ENCODE measurements at places on chromosomes 3 and 15. TPM values are rescaled to one million over a fixed set of nuclear protein-coding genes. Genes with fewer than 3 reads are reported as not detected.

- no peak for DNase-seq
These were observed 24.3 kb downstream of the VIPR1 start for GRCh38 chr3:42526616-42527367.

- no peak for DNase-seq
These were observed 76.5 kb downstream of the NUP210 start for GRCh38 chr3:13343601-13344000.

DNA sequence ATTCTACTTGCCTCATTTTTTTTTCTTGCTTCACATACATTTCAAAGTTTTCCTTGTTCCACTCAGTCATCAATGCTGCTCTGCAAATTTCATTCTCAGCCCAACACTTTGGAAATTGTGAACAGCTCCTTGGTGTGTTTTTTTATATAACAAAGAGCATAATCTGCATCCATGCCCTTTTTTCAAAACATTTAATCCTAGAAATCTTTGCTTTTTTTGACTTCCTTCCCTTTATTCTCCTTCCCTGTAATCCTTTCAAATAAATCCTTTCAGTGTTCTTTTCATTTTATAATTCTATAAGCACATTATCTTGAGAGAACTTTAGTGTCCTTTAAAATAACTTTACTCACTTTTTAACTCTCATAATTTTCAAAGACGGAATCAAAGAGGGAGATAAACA lies 1150.8 kb downstream of the SI start:
- no peak for DNase-seq

DNA sequence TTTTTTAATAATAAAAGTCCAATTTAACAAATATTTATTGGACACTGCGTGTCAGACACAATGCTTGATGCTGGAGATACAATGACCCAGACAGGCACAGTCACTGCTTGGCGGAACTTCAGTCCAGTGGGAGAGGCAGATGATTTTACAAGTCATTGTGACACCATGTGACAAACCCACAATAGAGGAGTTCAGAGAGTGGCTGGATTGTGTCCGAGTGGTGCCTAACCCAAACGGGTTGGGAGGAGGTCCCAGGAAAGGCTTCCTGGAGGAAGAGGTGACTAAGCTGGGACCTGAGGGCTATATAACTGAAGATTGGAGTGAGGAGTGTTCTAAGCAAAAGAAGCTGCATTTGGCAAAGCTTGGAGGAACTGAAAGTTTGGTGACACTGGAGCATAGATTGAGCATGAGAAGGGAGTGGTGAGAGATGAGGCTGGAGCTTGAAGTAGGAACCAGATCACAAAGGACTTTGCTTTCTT lies 41.4 kb downstream of the CRTC3 start:
- no peak for DNase-seq

DNA sequence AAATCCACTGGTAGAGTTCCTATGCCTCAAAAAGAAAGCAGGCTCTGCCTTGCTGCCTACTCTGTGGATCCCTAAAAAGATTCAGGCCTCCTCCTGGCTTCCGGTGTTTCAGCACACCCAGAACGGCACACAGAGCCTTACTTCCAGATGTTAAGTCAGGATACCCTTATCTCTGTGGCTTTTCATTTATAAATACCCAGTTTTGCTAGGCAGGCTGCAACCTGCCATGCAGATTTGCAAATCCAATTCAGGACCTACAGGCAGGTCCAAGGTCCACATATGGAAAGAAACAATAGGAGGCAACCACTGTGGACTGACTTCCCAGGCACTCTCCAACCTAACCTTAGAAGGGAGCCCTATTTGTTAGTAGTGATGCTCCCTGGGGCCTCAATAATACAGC lies 30.7 kb downstream of the EFL1 start:
- no peak for DNase-seq

DNA sequence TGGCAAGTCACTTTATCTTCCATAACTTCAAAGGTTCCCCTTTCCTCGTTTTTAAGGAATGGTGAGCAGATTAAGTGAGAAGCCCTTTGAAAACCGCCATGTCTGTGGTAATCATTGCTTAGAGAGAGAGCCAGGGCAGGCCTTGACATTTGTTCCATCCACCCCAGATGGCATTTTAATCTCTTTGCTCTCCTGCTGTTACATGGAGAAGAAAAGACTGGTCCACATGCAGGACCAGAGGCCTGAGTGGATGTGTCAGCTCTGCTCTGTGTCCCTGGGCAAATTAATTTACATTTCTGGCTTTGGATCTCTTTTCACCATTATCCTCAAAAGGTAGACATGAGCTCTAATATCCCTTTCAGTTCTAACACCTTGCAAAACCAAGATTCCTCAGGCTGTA lies 157.3 kb upstream of the LPP start:
- no peak for DNase-seq

DNA sequence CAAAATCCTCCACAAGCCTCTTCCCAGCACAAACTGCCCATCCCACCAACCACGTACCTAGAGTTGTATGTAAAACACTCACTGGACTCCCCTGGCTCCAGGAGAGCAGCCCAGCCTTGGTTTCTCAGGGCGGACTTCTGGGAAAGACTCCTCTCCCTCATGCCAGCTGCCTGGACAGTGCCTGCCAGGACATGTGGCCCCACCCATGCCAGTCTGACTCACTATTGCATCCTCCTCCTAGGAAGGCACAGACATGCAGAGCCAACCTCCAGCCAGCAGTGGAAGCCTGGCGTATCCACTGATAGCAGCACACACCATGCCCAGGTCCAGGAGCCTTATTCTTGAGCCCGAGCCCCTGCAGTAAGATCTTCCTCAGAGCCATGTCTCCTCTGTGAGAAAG lies 8.6 kb downstream of the PKM start:
- DNase-seq, result no peak

DNA sequence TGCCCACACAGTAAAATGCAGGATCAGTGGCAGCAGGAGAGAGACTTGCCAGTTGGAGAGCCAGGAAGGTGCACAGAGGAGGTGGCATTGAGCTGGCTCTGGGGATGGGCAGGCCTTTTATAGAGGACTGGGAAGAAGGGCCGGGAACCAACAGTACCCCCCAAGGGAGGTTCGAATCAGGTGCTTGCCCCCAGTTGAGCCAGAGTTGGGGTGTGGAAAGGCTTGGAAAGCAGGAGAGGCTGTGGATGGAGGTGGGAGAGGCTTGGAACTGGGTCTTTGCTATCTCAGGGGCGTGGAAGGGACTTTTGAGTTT lies 107.6 kb downstream of the KLF13 start:
- no peak for DNase-seq

The SLC12A1 gene
- total RNA-seq, result 1.0 TPM

The FGD5 gene
- 15.3 TPM for total RNA-seq

The RTP3 gene
- total RNA-seq, result not detected

The VWA5B2 gene
- 0.50 TPM for total RNA-seq

The GP5 gene
- 0.13 TPM for total RNA-seq

The LRRN1 gene
- 199 TPM for total RNA-seq

The KNG1 gene
- total RNA-seq, result not detected

All from H1 (cell line).